ENCODE measurements at places on chromosomes 4 and X.

GRCh38 chr4:23631255-23631950 lies 258.4 kb downstream of the PPARGC1A start:
- DNase-seq, result no peak

GRCh38 chrX:151771726-151772125 lies 37.2 kb downstream of the CNGA2 start:
- no peak for DNase-seq

DNA sequence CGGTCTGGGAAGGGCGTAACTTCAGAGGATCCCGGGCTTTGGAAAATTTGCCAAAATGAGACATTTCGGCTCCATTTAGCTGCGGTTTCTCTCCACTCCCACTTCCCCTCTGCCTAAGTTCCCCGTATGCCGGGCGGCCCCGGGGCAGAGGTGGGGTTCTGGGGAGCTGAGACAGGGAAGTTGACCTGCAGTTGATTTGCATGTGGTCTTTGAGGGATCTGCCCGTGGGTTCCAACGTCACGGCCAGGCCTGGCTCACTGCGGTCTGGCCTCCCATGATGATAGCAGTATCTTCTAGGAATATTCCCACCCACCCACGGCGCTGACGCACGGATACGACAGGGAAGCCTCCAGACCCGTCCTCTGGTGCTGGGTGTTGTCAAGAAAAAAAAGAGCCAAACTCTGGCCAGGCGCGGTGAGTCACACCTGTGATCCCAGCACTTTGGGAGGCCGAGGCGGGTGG lies 27.3 kb upstream of the CRLF2 start:
- no peak for DNase-seq

DNA sequence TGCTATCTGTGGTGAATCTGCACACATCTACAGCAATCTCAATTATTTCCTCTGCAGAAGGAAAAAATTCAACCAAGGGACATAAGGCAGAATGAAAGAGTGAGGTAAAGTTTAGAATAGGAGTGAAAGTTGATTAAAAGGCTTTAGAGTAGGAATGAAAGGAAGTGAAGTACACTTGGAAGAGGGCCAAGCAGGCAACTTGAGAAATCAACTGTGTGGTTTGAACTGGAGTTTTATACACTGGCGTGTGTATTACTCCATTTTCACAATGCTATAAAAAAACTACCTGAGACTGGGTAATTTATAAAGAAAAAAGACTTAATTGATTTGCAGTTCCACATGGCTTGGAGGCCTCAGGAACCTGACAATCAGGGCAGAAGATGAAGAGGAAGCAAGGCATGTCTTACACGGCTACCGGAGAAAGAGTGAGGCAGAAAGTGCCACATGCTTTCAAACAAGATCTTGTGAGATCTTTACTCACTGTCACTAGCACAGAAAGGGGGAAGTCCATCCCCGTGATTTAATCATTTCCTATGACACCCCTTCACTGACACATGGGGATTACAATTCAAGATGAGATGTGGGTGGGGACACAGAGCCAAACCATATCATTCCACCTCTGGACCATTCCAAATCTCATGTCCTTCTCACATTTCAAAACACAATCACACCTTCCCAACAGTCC lies 234.8 kb downstream of the IL15 start:
- DNase-seq, result no peak

- peak; percentile 77 for DNase-seq
Measured at GRCh38 chrX:155026727-155027508, at the start of gene FUNDC2. Gene FUNDC2, plus strand, starts transcription at chrX:155026844. Its CDS starts 95 bp downstream, at chrX:155026939.

DNA sequence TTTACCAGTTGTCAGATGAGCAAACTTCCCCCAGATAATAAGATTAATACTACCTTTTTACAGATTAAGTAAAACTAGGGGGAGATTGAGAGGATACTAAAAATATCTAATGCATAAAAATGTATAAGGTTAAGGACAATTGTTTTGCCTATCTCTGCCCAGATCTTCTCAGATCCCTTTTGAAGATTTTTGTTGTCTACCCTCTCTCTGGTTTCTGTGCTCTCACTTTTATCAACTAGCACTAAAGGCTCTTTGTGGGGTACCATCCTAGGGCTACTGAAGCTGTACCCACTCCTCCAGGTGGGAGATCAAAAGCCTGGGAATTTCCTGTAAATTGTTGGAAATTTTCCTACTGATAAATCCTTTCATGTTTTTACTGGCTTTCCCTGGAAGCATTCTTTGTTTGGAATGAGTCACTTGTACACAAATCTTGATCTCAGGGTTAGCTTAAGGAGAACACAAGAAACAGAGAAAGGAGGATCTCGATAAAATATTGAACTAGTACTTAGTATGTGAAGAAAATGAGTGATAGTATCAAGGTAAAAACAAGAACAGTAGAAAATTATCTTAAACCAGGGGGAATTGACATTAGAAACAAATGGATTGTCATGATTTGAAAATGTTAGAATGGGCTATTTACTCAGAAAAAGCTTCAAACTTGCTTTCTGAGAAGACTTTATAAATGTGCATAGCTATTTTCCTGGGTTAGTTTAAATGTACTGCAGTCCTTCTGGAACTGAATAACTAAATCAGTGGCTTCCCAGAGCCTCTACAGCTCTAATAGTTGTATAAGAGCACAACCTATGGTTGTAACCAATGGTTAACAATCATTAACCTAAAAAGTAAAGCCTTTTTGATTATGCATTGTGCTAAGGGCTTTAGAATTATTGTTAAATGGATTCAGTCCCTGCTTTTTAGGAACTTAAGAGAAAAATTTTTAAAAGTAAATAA lies 679.9 kb upstream of the MAGEB2 start:
- DNase-seq, result no peak

- no peak for DNase-seq
Measured at GRCh38 chrX:30874851-30875250, 14.2 kb downstream of the TAB3 start.

DNA sequence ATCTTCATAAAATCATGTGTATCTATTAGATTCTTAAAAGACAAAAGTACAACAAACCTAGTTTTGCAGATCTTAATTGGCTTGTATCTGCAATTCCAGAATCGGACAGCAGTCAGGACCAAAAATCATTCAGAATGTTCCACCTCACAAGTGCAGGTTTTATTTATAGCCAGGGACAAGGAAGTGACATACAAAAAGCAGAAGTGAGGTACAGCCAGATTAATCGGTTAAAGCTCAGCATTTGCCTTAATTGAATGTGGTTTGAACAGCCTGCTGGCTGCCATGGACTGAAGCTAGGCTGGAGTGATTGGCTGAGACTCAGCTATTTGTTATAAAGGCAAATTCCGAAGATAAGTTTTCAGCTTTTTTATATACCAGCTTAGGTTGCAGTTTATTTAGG lies 932.6 kb downstream of the C4orf33 start:
- DNase-seq, result no peak

DNA sequence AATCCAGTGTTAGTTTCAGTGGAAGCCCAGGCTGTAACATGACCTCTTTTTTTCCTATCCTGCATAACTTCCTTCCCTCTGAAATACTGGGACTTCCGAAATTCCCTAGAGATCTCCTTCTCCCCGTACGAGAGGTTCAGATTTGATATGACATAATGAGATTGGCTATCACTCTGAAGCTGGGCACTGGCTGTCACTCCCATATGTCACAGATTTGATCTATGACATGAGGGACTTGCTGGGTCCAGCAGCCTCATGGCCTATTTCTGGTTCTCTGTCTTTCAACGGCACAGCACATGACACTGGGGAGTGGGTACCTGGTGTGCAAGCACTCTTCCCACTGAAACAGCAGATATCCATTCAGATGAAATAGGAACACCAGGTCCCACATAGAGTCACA lies 36.7 kb downstream of the PF4 start:
- DNase-seq, result no peak

- DNase-seq, result no peak
Measured at GRCh38 chrX:112641449-112641848, 38.3 kb downstream of the LHFPL1 start.

DNA sequence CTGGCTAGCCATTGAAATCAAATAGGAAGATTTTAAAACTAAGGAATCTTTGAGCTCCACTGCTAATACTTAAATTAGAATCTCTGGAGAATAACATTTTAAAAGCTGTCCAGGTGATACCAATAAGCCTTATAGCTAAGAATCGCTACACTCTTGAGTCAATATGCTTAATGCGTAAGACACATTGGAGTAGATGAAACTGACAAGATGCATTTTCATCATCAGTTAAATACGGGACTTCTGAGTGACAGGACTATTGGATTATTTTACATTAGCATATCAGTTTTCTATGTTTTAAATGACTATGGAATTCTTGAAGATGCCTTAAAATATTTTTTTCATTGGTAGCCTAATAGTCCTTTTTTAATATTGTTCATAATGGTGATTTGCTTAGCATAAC lies 80.2 kb downstream of the ATOH1 start:
- DNase-seq, result no peak

Data from NCI-H187 treated with DMSO at 0.1 percent for 48 hours (cell line).